Germinal center (tissue), 1 donor: ENCODE measurements at places on chromosomes 2 and 18.

- DNase-seq = no peak
Measured at GRCh38 chr2:179987916-179988315, 19.2 kb downstream of the CWC22 start.

GRCh38 chr18:45197526-45197970 is 417.7 kb upstream of the SLC14A2 start:
- DNase-seq = no peak

GRCh38 chr18:63195326-63196159 is 124.0 kb downstream of the BCL2 start:
- no peak for DNase-seq

DNA sequence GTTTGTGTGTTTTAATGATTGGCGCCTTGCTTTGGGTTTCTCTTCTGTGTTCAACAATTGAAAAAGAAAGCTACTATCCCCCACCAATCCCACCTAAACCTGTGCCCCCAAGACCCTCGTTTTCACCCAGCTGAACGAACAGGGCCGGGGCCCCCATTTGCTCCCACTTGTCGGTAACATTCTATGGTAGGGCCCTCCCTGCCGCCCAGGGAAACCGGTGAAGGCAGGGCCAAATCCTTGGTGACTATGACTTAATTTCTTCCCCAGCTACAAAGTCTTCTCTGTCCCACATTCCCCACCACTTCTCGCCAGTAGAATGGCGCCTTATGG is 598 bp upstream of the SNRNP200 start:
- no peak for DNase-seq

- no peak for DNase-seq
Measured at GRCh38 chr2:74321737-74322136, 21.5 kb downstream of the SLC4A5 start.

DNA sequence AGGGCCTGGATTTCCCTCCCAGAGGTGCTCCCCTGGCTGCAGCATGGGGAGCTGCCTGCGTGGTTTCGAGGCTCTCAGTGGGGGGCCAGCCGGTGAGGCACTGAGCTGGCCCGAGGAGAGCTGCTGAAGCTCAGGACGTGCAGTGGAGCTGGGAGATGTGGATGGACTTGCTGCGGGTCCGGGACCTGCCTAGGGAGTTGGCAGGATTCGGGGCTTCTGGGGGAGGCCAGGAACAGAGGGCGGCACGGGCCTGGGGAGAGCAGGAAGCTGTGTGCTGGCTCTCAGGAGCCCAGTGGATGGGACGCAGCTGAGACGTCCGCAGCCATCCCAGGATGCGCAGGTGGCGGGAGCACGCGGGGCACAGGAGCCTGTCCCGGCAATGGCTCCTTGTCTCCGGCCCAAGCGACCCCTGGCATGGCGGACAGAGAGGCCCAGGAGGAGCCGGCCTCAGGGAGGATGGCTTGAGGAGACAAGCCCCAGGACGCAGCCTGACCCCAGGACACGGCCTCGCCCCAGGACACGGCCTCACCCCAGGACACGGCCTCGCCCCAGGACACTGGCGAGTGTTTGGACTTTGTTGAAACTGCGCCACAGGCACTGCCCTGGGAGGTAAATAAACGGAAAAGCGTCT is 116.1 kb downstream of the NFATC1 start:
- DNase-seq = no peak

DNA sequence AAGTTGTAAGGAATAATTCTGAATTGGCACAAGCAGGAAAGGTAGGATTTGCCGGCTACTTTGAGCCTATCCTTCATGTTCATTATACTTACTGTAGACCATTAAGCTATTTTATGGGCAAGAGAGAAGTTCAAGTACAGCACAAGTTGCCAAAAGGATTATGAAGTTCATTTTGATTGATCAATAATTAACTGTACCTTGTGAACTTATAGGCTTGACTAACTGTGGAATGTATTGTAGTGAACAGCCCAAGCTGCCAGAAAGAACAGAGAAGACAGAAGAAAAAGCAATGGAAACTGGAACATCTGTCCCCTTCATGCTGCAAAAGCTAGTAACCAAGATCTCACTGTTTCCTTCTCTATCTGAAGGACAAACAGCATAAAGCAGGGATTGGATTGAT is 810.1 kb upstream of the ZEB2 start:
- DNase-seq = no peak

DNA sequence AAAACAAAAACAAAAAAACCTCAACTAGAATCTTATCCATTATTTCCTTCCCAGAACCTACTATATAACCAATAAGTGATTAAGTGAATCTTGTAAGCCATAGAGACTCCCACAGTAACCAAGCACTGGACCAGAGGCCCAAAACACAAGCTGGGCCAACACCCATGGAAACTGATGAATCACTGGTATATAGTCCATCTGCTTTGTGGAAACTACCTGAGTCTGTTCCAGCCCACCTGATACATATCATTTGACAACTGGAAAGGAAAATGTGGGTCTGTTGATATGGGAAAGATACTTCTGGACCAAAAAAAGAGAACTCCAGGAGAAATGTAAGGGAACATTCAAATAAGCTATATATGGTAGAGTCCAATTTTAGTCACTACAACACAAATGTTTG is 252.8 kb downstream of the MREG start:
- no peak for DNase-seq

GRCh38 chr18:33540392-33540791 is 37.6 kb upstream of the ASXL3 start:
- DNase-seq = no peak

DNA sequence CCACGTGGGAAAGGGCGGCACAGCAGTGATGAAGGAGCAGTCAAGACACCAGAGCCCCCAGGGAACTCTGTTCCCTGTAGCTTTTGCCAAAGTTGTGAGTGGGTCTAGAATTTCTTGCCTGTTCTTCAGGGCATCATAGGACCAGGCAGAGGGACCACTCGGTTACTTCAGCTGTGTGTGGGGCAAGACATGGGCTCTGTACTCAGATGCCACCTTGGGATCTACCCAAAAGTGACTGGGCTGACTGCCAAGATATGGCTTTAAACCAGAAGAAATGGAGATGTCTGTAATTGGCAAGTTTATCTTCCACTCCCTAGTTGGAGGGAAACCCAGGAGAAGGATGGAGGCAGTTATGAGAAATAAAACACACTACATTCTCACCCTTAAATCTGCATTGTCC is 29.6 kb downstream of the KCNF1 start:
- no peak for DNase-seq

- DNase-seq = no peak
Measured at GRCh38 chr18:13890761-13891361, 24.5 kb downstream of the MC2R start.

- DNase-seq = no peak
Measured at GRCh38 chr2:226581004-226581403, 218.6 kb downstream of the IRS1 start.

- DNase-seq = no peak
Measured at GRCh38 chr18:61225336-61225735, 107.9 kb upstream of the CDH20 start.

DNA sequence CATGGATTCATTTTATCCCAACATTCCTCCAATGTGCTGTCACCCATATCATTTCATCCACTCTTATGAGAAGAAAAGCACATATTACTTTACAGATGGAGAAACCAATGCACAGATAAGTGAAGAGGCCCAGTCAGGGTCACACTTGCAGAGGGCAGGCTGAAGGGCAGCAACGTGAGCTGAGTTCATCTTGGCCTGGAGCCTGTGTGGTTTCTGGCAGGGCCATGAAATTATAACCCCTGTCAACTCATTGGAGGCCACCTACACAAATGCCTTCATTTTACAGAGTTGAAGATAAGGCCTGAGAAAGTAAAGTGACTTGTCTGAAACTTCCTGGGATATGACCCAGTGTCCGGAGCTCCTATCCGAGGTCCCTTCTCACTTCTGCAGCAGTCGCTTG is 88.4 kb upstream of the NRP2 start:
- no peak for DNase-seq

- no peak for DNase-seq
Measured at GRCh38 chr18:34880403-34880802, 160.8 kb upstream of the MAPRE2 start.

- DNase-seq = no peak
Measured at GRCh38 chr18:49630246-49630699, 68.4 kb downstream of the LIPG start.

DNA sequence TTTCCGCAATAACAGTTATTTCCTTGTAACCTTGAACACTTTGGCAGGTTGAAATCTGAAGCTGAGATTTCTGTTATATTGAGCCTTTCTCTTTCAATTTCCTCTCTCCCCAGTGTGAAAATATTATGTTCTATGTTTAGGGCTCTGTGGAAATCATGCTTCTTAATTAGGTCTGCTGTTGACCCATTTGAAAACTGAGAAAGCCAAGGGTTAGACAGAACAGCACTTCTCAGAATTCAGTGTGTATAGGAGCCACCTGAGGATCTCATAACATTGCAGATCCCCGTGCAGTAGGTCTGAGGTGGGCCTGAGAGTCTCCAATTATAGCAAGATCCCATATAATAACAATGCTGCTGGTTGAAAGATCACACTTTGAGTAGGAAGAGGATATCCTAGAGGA is 230.2 kb upstream of the NT5C1B start:
- DNase-seq = no peak

DNA sequence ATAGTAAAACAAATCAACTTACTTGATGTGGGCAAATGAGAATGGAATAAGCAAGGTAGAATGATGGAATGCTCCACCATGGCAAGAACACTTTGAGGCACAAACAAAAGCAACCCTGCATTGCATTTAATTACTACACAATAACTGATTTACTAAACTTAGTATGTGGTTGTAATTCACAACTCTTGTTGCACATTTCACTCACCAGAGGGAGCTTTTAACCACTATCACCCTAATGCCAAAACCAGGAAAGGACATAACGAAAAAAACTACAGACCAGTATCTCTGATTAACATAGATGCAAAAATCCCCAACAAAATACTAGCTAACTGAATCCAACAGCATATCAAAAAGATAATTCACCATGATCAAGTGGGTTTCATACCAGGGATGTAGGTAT is 659.8 kb downstream of the CPS1 start:
- DNase-seq = no peak

DNA sequence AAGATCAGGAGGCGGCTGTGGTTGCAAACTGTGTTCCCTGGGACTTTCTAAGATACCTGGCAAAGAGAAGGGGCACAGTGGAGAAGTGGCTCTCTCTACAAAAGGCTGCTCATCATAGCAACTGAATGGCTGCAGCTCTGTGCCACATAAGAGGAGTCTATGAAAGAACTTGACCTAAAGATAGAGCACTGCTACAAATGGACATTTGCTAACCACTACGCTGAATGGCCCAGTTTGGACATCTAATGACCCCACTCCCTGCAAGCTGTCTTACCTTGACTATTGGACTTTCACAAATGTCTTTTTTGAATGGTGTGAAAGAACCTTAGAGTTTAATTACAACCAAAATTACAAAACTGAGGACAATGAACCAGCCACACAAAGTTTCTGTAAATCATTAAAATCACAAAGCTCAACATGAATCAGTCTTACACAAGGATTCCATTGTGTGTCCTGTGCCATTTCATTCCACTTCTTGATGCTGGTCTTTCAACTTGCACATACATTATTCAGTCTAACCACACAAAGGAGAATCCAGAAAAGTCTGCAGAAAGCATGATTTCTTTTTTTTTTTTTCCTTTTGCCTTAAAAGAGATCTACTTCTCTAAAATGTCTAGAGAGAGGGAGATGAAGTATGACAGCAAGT is 154.0 kb downstream of the LAMA1 start:
- no peak for DNase-seq

DNA sequence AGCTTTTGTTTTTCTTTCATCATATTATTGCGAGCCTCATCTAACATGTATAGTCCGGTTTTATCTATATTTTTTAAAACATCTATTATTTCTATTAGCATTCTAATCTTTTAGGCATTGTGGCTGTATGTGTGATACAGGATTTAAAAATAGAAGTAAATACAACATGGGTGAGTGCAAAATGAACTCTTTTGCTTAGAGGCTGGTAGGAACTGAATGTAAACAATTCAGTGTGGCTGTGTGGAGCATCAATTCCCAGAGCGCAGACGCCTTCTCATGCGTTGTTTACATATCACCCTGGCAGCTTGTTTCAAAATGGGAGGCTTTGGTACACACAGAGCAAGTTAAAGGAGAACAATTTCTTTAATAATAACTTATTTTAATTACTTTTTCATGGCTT is 836 bp downstream of the DTNA start:
- no peak for DNase-seq

- no peak for DNase-seq
Measured at GRCh38 chr2:235162837-235163197, 211.0 kb downstream of the SH3BP4 start.

DNA sequence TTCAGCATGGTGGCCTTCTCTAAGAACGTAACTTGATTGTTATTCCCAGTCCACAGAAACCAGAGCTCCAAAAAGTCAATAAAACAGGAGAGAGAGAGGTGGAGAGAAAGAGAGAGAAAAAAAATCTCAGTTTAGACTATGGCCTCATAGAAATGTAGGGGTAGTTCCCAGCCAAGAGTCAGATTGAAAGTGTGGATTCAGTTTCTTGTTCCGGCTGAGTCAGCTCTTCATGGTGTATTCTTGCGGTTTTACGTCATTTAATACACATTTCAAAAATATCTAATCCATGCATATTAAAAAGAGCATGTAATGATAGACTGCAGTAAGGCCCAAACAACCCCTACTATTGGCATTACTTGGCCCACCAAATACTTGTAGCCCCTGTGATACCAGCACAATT is 303.9 kb downstream of the ETAA1 start:
- no peak for DNase-seq

GRCh38 chr18:8783335-8783993 is 78.1 kb downstream of the MTCL1 start:
- no peak for DNase-seq

- no peak for DNase-seq
Measured at GRCh38 chr18:72456802-72457201, 87.3 kb downstream of the CBLN2 start.

DNA sequence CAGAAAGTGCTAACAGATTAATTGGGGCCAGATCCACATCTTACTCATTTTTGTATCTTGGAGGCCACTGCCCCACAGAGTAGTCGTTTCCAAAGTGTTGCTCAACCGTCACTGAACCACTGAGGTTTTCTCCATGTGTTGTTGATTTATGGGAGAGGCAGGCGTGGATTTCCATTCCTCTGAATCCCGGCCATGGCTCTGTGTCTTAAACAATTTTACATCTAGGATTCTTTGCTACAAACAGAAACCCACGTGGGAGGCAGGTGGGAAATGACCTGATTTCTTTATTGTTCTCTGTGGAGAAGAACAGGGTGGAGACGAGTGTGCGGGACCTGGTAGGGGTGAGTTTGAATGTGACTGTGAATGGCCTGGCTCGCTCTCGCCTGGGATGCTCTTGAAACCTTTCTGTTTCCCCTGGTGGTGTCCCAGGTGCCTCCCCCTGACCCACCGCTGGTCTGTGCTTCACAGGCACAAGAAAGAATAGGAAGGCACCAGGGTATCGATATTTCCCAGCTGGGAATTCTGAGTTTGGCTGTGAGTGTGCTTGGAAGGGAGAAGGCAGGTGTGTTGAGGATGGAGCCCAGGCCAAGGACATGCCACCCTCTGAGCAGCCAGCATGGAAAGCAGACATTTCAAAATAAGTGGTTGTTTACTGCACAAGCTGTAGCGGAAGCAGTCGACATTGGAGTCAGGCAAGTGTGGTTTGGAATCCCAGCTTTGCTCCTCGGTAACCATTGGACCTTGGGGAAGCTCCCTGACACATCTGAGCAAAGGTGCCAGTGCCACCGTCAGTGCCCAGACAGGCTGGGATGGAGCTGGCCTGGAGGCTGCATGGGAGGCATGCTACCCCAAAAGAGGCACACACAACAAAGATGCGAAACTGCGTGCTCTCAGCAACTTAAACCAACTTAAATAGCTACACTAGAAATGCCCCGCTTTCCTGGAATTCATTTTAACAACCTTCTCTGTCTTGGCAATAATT is 50.0 kb downstream of the LPIN1 start:
- no peak for DNase-seq
